Skin of body (tissue), 3 donors: ENCODE measurements at places on chromosomes 1 and 21. TPM values are rescaled to one million over a fixed set of nuclear protein-coding genes. Genes with fewer than 3 reads are reported as not detected.
A peak's percentile ranks its signal among the peaks of the same experiment; 100 is the strongest.

TMPRSS2 gene
- total RNA-seq: 0.69 TPM

DNA sequence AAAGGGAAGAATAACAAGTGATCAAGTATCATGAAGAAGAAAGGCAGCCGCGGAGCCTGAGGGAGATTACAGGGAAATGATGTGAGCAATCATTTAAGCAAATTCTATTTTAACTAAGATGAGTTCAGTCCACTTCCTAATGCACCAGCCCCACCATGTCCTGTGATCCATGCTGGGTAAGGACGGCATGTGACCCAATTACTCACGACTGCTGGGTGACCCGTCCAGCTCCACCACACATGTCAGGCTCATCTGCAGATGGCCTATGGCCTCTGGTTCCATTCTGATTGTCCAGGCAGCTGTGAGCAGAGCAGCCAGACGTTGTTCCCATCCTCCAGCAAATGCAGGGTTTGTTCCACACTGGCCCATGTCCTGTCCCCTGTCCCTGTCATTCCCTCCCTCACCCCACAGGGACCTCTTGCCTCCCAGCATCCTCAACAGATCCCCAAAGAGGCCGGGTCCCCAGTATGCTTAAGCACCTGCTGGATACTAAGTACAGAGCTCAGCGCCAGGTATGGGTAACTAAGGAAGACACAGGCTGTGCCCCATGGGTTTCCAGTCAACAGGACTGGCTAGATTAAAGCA lies 87.9 kb downstream of the MATN1 start:
- no peak for DNase-seq

NIBAN1 gene
- total RNA-seq: 28.4 TPM

DNA sequence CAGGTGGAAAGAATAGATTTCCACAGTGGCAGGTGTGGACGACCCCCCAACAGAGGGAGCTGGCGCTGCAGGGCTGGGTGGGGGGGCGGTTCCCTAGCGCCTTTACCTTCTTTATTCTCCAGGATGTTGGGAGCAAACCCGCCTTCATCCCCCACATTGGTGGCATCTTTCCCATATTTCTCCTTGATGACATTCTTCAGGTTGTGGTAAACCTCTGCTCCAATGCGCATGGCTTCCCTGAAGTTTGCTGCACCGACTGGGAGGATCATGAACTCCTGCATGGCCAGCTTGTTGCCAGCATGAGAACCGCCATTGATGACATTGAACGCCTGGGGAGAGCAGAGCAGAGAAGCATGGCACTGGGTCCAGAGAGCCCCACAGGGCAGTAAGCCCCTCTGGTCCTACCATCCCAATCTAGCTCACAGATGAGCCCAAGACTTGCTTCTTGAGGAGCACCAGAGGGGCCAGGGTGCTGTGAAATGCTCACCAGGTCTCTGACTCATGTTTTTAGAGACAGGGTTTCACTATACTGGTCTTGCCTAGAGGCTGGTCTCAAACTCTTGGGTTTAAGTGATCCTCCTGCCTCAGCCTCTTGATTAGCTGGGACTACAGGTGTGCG lies 12.2 kb downstream of the ENO1 start:
- no peak for DNase-seq

DNA sequence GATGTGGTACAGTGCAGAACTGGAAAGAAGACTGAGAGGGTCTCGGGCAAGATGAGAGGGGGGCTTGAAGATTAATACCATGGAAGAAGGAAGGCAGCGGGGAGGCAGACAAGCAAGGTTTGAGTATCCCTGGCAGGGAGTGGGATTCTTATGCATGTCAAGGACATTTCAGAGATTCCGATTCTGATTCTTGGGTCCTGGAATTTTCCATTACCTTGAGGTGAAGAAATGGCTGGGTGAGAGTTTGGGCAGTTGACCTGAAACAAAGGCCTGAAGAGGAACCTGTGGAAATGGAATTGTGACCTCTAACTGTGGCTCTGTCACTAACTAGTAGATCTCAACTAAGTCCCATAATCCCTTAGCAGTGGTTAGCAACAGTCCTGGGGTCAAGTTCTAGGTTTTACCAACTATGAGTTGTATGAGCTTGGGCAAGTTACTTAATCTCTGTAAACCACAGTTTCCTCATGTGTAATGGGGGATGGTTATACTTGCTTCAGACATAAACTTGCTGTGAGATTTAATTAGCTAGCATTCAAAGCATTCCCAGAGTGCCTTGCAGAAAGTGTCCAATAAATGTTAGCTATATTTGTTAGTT lies 8.6 kb upstream of the ACTN2 start:
- no peak for DNase-seq

GRCh38 chr1:204493984-204494280 lies 673 bp downstream of the PIK3C2B start:
- no peak for DNase-seq

- no peak for DNase-seq
These were observed 44.9 kb upstream of the ECE1 start for GRCh38 chr1:21335088-21335691.

- peak; percentile 45 for DNase-seq
These were observed 8.0 kb downstream of the PLXNA2 start for GRCh38 chr1:208235982-208236761.

DNA sequence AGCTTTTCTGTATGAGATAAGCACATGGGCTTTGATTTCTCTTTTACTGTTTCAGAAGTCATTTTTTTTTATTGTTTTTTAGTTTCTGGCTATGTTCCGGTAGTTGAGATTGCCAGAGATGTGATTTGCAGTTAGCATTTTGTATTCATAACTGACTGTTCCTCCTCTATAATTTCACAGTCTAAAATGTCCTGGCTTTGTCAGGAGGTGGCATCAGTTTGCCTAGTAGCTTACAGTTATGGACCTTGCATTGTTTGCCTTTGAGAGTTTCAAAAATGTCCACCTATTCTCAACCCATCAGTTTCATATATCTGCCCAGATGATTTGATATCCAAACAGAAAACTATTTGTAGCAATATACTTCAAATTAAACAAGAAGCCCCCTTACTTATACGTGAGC lies 39.5 kb upstream of the ST6GALNAC3 start:
- DNase-seq: no peak

DNA sequence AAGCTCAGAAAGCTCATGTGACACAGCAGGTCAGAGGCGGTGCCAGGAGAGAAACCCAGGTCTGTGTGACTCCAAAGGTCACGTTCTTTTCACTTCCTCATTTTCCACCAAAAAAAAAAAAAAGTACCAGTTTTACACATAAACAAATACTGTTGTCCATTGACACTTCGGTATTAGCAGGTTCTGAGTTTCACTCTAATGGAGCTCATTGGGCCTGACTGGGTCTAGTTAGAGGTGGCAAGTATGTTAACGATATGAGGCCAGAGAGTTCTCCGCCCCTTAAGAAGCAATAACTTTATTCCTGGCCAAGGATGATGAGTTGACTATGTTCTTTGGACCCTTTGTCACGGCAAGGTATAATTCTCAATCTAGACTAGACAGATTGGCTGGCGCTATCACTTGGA lies 30.0 kb upstream of the SDE2 start:
- no peak for DNase-seq
